ENCODE measurements at places on chromosomes 4 and X.

DNA sequence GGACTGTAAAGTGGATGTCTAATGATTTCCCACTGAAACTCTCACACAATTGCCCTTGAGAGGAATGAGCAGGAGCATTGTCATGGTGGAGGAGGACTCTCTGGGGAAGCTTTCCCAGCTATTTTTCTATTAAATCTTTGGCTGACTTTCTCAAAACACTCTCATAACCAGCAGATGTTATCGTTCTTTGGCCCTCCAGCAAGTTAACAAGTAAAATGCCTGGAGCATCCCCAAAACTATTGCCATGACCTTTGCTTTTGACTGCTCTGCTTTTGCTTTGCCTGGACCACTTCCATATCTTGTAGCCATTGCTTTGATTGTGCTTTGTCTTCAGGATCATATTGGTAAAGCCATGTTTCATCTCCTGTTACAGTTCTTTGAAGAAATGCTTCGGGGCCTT lies 120.2 kb upstream of the PDE5A start:
- no peak for DNase-seq

DNA sequence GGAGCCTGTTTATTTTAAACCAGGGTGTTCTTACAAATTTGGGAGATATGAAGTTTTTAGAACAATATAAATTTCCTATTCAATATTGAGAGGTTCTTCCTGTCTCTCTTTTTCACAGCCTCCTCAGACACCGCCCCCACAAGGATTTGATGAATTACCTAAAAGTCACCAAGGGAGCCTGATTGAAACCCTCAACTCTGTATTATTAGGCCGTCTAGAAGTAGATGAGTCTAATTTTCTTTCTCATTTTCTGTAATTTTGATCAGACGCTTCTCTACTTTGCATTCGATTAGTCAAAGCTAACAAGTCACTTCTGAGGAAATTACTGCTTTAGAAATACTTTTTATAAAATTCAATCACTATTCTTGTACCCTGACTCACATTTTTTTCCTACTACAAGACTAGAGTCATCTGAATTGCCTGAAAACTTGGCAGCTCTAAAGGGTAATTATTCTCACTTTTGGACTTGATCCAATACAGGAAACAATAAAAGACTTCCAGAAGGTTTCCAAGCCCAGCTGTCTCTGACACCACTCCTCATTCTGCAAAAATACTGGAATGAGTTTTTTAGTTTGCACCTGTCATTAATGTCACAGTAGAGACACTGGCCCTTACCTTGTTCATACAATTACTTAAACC lies 111.2 kb downstream of the ELOVL6 start:
- DNase-seq: no peak

DNA sequence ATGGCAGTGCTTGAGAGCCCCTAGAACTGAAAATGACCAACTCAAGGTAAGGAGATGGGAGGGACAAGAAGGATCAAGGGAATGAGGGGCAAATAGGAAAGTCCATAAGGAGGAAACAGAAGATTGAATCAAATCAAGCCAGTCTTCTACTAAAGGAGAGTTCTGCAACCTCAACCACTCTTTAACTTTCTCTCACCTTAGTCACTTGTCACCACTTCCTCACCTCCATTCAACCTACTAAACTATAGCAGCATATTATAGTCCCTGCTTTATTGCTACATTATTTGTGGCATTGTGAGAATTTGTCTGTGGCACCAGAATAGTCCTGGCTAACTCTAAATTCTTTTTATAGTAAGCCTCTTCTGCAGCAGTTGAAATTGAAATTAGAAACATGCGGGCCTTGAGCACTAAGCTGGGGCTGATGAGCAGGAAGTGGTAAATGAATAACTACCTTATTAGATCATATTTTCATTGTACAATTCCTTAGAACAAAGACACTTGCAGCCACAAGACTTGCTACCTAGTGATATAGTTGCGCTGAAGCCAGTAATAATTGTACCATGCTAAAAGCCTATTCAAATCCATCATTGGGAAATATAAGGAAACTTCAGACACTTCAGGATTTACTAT lies 336.9 kb downstream of the ZNF674 start:
- no peak for DNase-seq

- no peak for DNase-seq
Measured at GRCh38 chr4:151105454-151106032, 6.1 kb downstream of the RPS3A start.

DNA sequence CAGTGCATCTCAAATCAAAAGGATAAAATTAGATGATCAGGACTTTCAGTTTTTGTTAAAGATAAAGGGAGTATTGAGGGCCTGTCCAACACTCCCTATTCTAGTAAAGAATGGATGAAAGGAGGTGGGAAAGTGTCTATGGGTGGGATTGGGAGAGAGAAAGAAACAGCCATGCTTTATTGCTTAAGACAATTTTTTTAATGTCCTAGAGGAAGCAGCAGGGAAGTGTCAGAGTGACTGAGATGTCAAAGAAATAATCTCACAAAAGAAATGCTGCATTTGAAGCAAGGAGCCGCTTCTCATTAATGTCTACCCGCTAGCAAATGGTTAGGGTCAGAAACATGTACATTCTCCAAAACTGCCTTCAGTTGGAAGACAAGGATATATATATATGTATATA lies 117.4 kb upstream of the GALNT7 start:
- DNase-seq: no peak

- DNase-seq: no peak
Measured at GRCh38 chr4:144646523-144647094, 653 bp downstream of the HHIP start.

- DNase-seq: peak; percentile 5
Measured at GRCh38 chrX:39820938-39821708, 276.6 kb downstream of the BCOR start.

- no peak for DNase-seq
Measured at GRCh38 chr4:186680641-186681040, 43.0 kb downstream of the FAT1 start.

DNA sequence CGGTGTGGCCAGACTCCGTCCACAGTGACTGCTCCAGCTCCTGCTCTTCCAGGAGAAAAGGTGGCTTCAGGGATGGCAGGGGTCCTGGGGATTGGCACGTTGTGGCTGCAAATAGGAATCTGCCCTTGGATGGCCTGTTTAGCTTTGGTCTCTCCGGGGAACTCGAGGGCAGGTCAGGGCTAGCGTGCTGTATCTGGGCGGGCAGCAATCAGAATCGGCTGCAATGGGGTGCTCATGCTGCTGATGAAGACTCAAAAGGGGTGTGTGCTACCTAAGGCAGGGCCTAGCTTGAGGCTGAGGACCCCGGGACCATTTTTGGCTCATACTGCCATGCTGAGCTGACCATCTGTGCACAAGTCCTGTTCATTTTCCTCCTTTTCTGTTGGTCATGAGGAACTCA lies 51.3 kb downstream of the RGS12 start:
- DNase-seq: no peak

DNA sequence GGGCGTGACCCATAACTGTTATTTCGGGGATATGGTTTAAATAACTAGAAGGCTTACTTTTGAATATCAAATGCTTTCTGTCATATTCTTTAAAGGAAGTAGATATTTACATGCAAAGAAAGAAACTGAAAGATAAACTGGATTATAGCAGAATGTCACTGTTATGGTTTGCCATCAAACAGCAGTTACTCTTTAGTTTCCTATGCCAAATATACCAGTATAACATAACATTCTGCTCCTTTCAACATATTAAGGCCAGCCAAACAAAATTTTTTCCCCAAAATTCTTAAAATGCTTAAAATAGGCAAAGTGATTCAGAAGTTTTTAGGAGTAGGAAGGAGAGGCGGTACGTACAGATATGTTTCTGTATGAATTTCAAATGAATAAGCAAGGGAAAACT lies 27.0 kb downstream of the KDM6A start:
- no peak for DNase-seq

GRCh38 chr4:145625677-145626622 lies 6.8 kb downstream of the MMAA start:
- DNase-seq: no peak

DNA sequence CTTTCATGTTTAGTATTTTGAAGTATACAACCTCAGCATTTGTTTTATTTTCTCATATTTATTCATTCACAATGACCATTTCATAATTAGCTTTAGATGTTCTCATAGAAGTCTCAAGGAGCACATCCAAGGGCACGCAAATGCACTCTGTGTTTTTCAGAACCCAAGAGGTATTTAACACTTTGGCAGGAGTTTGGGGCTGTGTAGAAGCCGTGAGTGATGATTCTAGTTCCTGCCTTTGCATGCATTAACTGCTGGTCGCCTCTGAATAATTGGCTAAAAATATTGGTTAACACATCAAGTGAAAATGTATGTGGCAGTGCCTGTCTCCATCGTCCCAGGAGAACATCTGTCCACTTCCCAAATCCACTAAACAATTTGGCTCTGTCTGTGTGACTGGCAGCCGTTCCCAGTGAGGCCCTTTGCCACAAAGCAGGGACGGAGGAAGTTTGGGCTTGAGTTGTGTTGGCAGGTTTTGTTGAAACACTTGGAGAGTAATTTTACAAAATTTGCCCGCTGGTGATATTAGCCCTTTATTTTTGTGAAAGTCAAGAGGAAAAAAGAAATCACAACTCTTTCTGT lies 730.7 kb upstream of the SLIT2 start:
- no peak for DNase-seq

- DNase-seq: no peak
Measured at GRCh38 chr4:17500574-17500973, 11.3 kb downstream of the QDPR start.

- DNase-seq: no peak
Measured at GRCh38 chrX:34371754-34372153, 239.6 kb upstream of the FAM47A start.

GRCh38 chrX:23901805-23902204 lies 5.9 kb downstream of the APOO start:
- DNase-seq: no peak

GRCh38 chr4:101420661-101421060 lies 73.3 kb upstream of the PPP3CA start:
- DNase-seq: no peak

GRCh38 chr4:146165221-146165620 lies 10.3 kb upstream of the LSM6 start:
- no peak for DNase-seq

GRCh38 chr4:185265942-185266341 lies 56.5 kb downstream of the SNX25 start:
- no peak for DNase-seq

GRCh38 chr4:26356081-26356501 lies 35.3 kb downstream of the RBPJ start:
- no peak for DNase-seq

GRCh38 chr4:121138039-121138825 lies 25.9 kb downstream of the TNIP3 start:
- peak; percentile 34 for DNase-seq

DNA sequence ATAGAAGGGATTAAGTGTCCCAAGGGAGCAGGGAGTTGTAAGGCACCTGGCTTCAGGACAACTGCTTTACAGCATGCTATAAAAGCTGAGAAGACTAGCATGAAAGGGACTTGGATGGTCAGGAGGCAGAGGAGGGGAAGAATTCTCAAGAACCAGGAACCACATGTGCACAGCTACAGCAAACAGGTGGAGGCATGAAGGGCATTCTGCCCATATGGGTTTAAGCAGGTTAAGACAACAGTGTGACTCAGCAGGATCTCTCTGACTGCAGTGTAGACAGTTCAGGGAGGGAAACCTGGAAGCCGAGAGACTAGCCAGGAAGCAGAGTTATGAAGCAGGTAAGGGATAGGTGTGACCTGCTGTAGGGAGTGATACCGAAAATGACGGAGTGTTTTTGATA lies 117.0 kb downstream of the DHRSX start:
- DNase-seq: no peak

DNA sequence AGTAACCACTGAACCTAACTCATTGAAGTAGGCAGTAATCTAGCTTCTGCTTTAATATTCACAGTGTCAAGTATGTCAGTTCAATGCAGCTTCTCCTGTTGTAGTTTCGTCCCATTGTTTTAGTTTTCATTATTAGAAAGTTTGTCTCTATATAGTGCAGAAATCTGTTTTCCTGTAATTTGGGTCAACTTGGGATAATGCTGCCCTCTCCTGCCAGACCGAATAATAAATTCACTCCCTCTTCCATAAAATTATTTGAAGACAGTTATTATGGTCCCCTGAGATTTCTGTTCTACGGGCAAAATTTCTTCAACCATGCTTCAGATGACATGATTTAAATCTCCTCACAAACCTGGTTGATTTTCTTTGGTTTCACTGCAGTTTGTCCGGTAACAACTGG lies 4.6 kb upstream of the LUZP4 start:
- no peak for DNase-seq

GRCh38 chrX:70878902-70879301 lies 29.6 kb downstream of the TEX11 start:
- no peak for DNase-seq

DNA sequence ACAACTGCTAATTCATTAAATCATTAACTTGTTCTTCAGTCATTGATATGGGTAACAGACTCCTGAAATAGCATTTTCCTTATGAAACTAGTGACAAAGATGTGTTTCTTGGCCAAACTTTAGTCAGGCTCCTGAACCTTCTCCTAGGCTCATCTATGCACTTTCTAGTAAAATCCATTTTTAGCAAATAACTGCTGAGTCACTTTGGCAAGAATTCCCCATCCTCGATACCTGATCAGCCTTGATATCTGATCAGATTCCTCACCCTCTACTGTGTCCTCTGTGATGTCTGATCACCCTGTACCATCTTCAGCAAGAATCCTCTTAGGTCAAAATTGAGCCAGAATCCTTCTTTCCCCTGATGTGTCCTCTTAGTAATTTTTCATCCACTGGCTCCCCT lies 161.2 kb upstream of the TAPT1 start:
- DNase-seq: no peak

DNA sequence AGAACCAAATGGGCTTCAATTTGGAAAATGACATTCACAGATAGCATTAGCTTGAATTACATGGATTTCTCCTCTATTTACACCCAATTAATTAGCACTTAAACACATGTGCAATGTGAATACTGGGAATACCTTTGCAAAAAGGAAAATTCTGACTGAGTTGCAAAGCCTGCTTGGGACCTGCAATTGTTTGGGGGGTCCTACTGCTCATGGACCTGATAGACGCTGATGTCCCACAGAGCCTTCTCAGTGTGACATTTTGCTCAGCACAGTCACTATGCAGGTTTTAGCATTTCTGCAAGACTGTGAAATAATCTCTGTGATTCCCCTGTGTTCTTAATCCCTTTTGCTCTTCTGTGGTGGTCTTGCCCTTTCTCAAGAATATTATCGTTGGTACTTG lies 101.2 kb upstream of the PGRMC2 start:
- DNase-seq: no peak

DNA sequence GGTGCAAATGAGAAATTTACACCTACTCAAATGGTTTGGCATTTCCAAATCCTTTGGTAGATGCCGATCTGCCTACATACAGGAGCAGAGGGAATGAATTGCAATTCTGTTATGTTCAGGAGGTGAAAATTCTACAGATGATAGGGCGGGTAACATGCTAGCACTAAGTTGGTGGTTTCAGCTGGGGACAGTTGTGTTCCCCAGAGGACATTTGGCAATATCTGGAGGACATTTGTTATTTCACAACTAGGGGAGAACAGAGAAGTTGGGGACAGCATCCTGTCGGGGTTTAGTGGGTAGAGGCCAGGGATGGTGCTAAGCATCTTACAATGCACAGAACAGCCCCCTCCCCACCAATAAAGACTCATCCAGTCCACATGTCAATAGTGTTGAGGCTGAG lies 96.5 kb upstream of the PUDP start:
- no peak for DNase-seq

GRCh38 chr4:138199568-138200235 lies 42.4 kb downstream of the SLC7A11 start:
- DNase-seq: no peak

GRCh38 chr4:683982-684622 lies 4.8 kb downstream of the SLC49A3 start:
- no peak for DNase-seq

- DNase-seq: no peak
Measured at GRCh38 chr4:98421111-98421510, 159.9 kb downstream of the RAP1GDS1 start.
